Esophagus squamous epithelium (tissue), 5 donors: ENCODE measurements at places on chromosomes 13 and 19. TPM values are rescaled to one million over a fixed set of nuclear protein-coding genes. Genes with fewer than 3 reads are reported as not detected.

GRCh38 chr13:66117563-66117962, 1112.6 kb downstream of the PCDH9 start:
- DNase-seq, result no peak

DNA sequence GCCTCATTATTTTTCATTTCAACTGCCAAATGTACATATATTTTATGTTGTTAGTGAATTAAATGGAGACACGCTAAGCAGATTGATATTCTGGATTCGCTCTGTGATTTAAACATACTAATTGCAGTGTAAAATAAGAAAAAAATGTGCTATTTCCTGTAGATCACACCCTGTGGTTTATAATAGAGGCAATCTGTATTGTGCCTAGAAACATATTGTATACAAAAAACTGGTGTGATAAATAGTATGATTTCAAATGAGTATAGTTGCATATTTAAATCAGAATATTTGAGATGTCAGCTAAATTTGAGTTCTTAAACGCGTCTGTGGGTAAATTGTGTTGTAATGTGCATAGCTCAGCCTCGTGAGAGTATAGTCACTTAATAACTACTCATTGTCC, 643.9 kb downstream of the TBC1D4 start:
- no peak for DNase-seq

DNA sequence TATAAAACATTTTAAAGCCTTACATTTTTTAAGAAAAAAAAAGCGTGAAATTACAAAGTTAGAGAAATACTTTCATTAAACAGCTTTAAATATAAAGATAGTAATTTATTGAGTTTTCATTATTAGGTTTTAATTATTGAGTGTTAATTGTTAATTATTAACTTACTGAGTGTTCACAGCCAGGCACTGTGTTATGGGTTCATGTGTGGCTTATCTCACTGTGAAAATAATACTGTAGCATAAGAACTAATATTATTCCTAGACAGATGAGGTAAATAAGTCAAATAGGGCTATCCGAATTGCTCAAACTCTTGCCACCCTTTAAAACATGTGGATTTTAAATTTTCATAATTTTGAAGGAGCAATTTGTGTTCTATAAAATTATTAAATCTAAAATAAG, 956.1 kb upstream of the PCDH20 start:
- no peak for DNase-seq

DNA sequence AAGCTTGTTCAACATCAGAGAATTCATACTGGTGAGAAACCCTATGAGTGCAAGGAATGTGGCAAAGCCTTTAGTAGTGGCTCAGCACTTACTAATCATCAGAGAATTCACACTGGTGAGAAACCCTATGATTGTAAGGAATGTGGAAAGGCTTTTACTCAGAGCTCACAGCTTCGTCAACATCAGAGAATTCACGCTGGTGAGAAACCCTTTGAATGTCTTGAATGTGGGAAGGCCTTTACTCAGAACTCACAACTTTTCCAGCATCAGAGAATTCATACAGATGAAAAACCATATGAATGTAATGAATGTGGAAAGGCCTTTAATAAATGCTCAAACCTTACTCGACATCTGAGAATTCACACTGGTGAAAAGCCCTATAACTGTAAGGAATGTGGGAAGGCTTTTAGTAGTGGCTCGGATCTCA, 25.2 kb downstream of the ZNF383 start:
- DNase-seq, result no peak

DNA sequence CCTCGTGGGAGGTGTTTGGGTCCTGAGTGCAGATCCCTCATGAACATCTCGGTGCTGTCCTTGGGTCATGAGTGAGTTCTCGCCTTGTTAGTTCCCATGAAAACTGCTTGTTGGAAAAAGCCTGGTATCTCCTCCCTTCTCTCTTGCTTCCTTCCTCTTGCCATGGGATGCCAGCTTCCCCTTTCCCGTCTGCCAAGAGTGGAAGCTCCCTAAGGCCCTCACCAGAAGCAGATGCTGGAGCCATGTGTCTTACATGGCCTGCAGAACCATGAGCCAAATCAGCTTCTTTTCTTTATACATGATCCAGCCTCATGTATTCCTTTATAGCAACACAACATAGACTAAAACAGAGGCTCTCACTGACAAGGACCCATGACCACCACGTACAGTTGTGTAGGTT, 8.2 kb downstream of the ADGRE2 start:
- DNase-seq, result no peak

- DNase-seq, result no peak
These were observed 378.0 kb downstream of the TBC1D4 start for GRCh38 chr13:75103976-75104375.

- no peak for DNase-seq
These were observed 302.6 kb downstream of the COG6 start for GRCh38 chr13:39957868-39958677.

The NOVA2 gene
- 0.40 TPM for total RNA-seq

DNA sequence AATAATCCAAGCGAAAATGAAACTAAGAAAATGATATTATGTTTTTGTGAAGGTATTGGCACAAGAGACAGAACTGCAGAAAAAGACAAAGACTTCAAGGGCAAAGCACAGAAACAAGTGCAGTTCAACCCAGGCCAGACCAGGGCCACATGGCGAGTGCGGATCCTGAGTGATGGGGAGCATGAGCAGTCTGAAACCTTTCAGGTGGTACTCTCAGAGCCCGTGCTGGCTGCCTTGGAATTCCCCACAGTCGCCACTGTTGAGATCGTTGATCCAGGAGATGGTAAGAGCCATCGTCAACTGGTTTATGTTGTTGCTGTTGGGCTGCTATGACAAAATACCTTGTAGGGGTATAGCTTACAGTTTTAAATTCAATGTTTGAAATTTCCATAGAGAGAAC, 82.6 kb downstream of the FREM2 start:
- DNase-seq, result no peak

DNA sequence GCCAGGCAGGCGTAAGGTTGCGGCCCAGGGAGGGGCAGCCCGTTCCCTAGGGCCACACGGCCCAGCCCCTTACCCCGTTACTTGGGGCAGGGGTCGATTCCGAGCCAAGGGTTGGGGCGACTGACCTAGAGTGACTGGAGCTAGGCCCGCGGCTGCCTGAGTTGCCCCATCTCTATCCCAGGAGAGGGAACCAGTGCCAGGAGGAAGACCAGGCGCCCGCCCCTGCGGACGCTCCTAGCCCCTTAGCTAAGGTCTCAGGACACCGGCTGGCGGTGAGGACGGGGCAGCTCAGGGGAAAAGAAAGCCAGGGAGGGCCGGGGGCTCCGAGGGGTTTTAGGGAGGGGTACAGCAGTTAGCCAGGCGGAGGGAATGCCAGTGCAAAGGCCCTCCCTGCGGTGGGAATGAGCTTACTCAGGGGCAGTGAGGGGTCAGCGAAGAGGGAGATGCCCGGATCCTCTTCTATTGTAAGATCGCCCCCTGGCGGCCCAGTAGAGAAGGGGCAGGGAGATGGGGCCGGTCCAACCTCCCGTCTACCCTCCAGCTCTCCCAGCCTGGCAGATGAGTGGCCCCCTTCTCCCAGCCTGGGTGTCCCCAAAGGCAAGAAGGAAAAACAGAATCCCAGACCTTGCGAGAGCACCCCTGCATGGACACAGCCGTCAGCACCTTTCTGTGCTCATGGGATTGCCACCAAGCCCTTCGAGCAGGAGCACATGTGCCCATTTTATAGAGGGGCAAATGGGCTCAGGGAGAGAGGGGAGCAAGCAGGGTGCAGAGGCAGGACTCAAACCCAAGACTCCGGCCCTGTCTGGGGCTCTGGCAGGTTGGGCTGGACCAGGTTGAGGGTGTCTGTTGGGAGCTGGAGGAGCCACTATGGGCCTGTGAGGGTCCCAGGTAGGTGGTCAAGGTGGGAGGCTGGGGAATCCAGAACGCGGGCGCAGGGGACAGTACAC, 16.3 kb downstream of the CILP2 start:
- no peak for DNase-seq

DNA sequence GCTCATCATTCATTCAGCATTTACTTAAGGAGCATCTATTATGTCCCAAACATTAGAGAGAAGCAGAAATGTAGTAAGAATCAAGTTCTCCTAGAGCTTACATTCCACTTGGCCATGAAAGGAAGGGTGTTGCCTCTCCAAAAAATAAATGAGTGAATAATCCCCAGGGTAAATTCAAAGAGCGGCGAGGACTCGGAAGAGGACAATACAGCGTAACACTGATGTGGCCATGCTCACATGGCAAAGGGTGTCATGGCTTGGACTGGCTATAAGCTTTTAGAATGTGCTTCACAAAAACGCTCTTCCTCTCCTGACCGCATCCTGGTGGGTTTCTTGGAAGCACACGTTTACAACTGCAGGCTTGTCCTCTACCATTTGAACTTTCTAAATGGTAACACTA, 290.2 kb downstream of the IRS2 start:
- DNase-seq, result no peak

DNA sequence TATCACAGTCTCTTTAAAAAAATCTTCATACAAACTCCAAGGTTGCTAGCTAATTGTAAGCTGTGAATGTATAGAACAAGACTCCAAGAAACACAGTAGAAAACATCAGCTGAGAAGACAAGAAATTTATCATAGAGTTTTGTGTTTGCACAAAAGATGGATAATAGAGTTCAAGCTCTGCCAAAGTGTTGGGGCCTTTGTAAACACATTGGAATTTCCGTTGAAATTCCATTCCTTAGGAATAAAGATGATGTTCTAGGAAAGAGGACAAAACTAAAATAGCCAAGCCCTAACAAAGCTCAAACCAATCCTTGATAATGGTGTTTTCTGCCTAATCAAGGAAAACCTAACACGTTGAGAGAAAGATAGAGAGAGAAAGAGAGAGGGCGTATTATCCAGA, 20.6 kb downstream of the LRRC63 start:
- no peak for DNase-seq

The ZNF563 gene
- total RNA-seq, result 0.88 TPM

GRCh38 chr13:28650284-28650683, 8.6 kb upstream of the POMP start:
- DNase-seq, result no peak

The TYROBP gene
- 4.5 TPM for total RNA-seq

The KLF12 gene
- total RNA-seq, result 1.7 TPM

- no peak for DNase-seq
These were observed 93.6 kb downstream of the RFC3 start for GRCh38 chr13:33911521-33911920.
